ENCODE measurements at places on chromosomes 5 and 9. TPM values are rescaled to one million over a fixed set of nuclear protein-coding genes. Genes with fewer than 3 reads are reported as not detected.

Gene PCDHB12
- total RNA-seq = 5.1 TPM

Gene ANKRD34B
- not detected for total RNA-seq

GRCh38 chr9:131203431-131204218 lies 72.7 kb downstream of the FAM78A start:
- no peaks in the 10 kb centered on the region for H3K4me1 ChIP-seq
- peaks cover 52% of the 10 kb centered on the region for H3K36me3 ChIP-seq
- no peaks in the 10 kb centered on the region for H3K27me3 ChIP-seq
- DNase-seq = no peak
- no peak overlapping the region for H3K27ac ChIP-seq
- no peak overlapping the region for H3K4me3 ChIP-seq

- no peaks in the 10 kb centered on the region for H3K27me3 ChIP-seq
- no peak overlapping the region for H3K4me3 ChIP-seq
- H3K36me3 ChIP-seq = peaks cover 25% of the 10 kb centered on the region
- no peak overlapping the region for H3K27ac ChIP-seq
These were observed 80.8 kb downstream of the FAM81B start for GRCh38 chr5:95471942-95472341.

DNA sequence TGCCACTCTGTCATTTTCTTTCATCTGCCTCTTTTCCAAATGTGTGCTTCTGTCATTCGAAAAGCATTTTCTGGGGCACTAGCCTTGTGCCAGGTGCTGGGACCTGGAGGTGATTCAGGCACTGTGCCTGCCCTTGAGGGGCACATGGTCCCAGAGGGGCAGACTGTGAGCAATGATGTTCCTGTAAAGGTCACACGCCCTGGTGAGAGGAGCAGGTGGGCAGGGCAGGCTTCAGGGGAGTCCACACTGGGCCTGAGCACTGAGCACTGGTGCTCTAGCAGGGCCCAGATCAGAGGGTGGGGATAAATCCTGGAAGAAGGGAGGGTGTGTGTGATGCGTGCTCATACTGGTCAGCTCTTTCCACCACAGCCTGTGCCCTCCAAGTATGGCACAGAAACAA lies 77.8 kb downstream of the COL15A1 start:
- H3K27me3 ChIP-seq = no peaks in the 10 kb centered on the region
- H3K27ac ChIP-seq = no peak overlapping the region
- no peaks in the 10 kb centered on the region for H3K4me1 ChIP-seq
- H3K4me3 ChIP-seq = no peak overlapping the region
- no peaks in the 10 kb centered on the region for H3K36me3 ChIP-seq

DNA sequence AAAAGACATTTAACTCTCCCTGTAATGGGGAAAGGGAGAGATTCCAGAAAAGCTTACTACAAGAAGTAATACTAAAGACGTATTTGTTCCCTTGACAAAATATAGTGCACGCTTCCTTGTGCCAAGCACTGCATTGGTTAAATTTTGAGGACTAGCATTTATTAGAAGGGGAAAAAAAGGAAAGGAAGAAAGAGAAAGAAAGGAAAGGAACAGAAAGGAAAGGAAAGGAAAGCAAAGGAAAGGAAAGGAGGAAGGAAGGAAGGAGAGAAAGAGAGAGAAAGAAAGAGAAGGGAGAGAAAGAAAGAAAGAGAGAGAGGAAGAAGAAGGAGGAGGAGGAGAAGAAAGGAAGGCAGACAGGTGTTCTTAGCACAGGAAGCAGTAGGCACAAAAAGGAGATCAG lies 110.1 kb upstream of the CDH6 start:
- H3K27me3 ChIP-seq = no peaks in the 10 kb centered on the region
- H3K27ac ChIP-seq = no peak overlapping the region
- H3K4me1 ChIP-seq = no peaks in the 10 kb centered on the region

Gene C9
- not detected for total RNA-seq

DNA sequence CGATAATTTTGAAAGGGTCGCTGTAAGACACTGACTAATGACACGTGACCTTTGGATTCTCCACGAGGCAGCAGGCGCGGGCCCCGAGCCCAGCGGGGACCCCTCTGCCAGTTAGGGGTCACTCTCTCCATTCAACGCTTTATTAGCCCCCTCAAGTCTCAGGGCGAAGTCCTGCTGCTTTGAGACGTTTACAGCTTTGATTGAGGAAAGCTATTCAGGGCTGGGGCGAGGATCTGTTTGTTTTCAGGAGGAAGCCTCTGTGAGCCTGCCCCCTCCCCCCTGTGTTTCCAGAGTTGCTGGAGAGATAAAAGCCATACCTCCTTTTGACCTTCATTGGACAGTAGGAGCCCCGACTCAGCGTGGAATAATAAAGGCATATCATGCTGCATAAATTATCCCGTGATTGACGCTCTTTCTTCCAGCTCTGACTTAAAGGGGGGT lies 31.4 kb upstream of the MSX2 start:
- H3K36me3 ChIP-seq = no peaks in the 10 kb centered on the region
- H3K27ac ChIP-seq = no peak overlapping the region
- no peak for DNase-seq
- H3K4me3 ChIP-seq = no peak overlapping the region
- H3K27me3 ChIP-seq = peaks cover 66% of the 10 kb centered on the region
- no peaks in the 10 kb centered on the region for H3K4me1 ChIP-seq

Gene DBH
- not detected for total RNA-seq

Gene KIF20A
- total RNA-seq = 119 TPM

Gene IFNB1
- not detected for total RNA-seq

Gene CDX1
- not detected for total RNA-seq

Gene ECM2
- 0.22 TPM for total RNA-seq

Gene SKP1
- total RNA-seq = 409 TPM

DNA sequence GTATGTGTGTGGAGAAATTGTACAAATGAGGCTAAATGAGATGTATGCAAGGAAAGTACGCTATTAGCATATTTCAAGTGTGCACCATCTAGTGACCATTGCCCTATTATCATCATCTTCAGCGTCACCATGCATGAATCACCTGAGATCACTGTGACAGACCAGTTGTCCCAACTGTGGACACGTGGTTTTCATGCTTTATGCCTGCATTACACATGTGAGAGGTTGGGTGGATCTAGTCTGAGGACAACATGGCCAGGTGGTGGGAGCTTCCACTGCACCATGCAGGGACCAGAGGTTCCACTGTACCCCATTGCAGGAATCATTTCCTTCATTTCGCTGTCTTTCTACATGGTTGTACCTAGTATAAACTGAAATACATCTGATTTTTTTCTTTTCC lies 329.8 kb downstream of the SLIT3 start:
- H3K4me1 ChIP-seq = no peaks in the 10 kb centered on the region
- no peak overlapping the region for H3K27ac ChIP-seq
- H3K36me3 ChIP-seq = no peaks in the 10 kb centered on the region
- H3K4me3 ChIP-seq = no peak overlapping the region
- peaks cover 12% of the 10 kb centered on the region for H3K27me3 ChIP-seq

DNA sequence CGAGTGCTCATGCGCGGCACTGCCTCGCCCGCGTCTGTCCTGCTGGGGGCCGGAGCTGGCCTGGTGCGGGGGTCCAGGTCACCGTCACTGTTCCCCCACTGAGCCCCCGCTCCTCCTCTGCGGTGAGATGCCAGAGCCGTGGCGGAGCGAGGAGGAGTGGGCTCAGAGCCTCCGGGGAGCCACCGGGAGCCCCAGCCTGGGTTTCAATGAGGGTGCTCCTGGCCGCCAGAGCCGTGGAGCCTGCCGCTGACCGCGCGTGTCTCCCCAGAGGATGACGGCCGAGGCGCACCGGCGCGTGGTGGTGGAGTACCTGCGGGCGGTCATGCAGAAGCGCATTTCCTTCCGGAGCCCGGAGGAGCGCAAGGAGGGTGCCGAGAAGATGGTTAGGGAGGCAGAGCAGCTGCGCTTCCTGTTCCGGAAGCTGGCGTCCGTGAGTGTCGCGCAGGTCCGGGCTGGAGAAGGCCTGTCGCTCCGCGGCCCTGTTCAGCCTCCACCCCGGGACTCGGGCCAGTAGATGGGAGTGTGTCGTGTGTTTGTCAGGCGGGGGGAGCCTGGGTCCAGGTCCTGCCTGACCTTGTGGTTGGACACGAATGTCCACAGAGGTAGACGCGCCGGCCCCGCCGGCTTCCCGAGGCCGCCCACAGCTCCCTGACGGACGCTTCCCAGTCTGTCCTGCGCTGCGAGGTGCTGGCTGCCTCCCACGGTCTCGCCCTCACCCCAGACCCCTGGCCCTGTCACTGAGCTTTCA lies 22.0 kb downstream of the EXOC3 start:
- no peak for DNase-seq
- no peak overlapping the region for H3K27ac ChIP-seq
- no peak overlapping the region for H3K4me3 ChIP-seq
- no peaks in the 10 kb centered on the region for H3K27me3 ChIP-seq

DNA sequence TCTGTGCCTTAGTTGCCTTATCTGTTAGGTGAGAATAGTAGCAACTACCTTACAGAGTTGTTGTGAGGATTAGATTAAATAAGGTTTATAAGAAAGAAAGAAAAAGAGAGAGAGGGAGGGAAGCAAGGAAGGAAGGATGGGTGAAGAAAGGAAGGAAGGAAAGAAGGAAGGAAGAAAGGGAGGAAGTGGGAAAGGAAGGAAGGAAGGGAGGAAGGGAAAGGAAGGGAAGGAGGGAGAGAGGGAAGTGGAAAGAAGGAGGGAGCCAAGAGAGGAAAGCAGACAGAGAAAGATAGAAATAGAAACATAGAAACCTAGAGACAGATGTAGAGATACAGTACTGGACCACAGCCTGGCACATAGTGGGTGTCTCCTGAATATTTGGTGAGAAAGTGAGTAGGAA lies 207.1 kb upstream of the TRIM32 start:
- H3K27ac ChIP-seq = no peak overlapping the region
- DNase-seq = no peak
- H3K4me1 ChIP-seq = peaks cover 5% of the 10 kb centered on the region
- H3K4me3 ChIP-seq = no peak overlapping the region
- no peaks in the 10 kb centered on the region for H3K27me3 ChIP-seq

Gene ANKRD18B
- total RNA-seq = not detected

GRCh38 chr5:173901705-173902104 lies 13.6 kb downstream of the CPEB4 start:
- DNase-seq = no peak
- no peaks in the 10 kb centered on the region for H3K27me3 ChIP-seq
- H3K4me1 ChIP-seq = no peaks in the 10 kb centered on the region
- no peak overlapping the region for H3K27ac ChIP-seq

- no peak overlapping the region for H3K27ac ChIP-seq
- no peaks in the 10 kb centered on the region for H3K36me3 ChIP-seq
- H3K4me3 ChIP-seq = no peak overlapping the region
- H3K27me3 ChIP-seq = no peaks in the 10 kb centered on the region
- DNase-seq = no peak
- H3K4me1 ChIP-seq = no peaks in the 10 kb centered on the region
These were observed 246.9 kb upstream of the ADAMTS16 start for GRCh38 chr5:4893063-4893744.

Gene OSMR
- 28.6 TPM for total RNA-seq

DNA sequence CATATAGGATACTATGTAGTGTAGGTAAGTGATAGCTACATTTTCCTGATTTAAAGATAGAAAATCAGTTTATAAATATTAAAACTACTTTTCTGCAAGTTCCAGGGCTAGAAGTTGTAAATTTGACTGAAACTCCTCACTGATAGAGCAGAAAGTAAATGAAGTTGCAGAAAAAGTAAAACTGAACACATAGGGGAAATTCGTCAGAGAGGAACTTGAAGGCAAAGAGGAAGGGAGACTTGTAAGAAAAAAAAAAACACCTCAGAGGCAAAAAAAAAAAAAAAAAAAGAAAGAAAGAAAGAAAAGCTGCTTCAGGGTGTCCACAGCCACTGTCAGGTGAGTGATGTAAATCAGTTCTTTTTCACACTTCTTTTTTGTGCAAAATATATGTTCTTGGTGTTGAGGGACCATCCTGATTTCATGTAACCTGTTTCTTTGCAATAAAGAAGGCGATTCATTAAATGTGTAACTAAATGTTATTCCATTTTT lies 336.2 kb upstream of the ZNF462 start:
- H3K27me3 ChIP-seq = no peaks in the 10 kb centered on the region
- H3K36me3 ChIP-seq = no peaks in the 10 kb centered on the region
- no peaks in the 10 kb centered on the region for H3K4me1 ChIP-seq
- DNase-seq = no peak
- no peak overlapping the region for H3K4me3 ChIP-seq

DNA sequence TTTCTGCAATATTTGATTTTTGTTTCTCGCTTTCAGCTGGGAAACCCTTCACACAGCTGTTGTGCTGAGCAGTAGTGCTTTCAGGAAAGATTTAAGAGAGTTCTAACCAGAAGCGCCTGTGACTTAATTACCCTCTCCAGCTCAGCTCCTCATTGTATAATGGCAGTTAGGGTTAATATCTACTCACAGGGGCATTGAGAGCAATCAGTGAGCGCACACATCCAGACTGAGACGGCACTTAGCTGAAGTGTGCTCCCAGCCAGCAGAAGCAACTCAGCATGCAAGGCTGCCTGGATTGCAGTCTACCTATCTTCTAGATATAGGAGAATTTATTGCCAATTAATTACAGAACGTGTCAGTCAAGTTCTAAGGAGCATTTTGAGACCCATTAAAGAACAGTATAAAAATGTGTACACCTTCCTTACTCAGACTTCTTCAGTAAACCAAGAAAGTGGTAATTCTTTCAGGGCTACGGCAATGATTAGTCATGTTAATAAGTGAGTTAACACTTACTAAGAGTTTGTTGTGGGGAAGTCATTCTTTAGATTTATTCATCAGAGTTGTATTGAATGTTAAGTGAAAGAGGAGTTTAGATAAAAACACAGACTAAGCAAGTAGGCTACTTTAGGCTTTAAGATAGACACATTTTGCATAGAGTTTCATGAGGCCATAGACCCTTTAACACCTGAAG lies 111.7 kb upstream of the PCAT7 start:
- no peak overlapping the region for H3K4me3 ChIP-seq
- H3K27me3 ChIP-seq = no peaks in the 10 kb centered on the region
- H3K27ac ChIP-seq = no peak overlapping the region
- no peaks in the 10 kb centered on the region for H3K4me1 ChIP-seq

DNA sequence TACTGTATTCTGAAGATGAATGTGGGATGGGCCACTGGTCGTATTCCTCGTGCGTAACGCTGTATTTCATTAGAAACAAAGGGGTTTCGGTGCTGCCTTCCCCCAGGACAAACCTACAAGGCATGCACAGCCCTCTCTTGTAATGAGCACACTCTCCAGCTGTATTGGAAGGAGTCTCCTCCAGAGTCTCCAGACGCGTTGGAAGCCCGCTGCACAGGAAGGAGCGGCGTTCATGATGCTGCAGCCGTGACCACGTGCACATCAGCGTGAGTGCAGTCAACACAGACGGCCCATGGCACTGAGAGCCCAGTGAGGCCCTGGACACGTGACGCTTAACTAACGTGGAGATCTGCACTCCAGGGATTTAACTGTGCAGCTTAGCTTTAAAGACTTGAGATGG lies 209.0 kb upstream of the IRX1 start:
- H3K27me3 ChIP-seq = no peaks in the 10 kb centered on the region
- DNase-seq = no peak
- no peak overlapping the region for H3K27ac ChIP-seq
- H3K36me3 ChIP-seq = no peaks in the 10 kb centered on the region

DNA sequence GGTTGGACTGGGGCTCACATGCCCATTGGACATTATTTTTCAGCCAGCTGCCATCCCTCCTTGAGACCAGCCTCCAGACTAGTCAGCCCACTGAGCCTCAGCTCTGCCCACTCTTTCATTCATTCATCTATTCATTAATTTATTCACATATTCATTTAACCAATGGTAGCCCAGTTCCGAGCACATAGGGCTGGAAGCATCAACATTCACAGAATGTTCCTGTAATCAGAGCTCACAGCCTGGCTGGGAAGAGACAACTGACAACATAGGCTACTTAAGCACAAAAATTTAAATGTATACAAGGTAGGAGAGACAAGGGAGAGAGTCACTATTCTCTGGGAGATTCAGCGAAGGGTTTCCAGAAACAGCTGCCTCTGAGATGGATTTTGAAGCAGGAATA lies 17.0 kb upstream of the PBX3 start:
- H3K4me3 ChIP-seq = no peak overlapping the region
- peaks cover 33% of the 10 kb centered on the region for H3K27me3 ChIP-seq
- no peaks in the 10 kb centered on the region for H3K4me1 ChIP-seq

Gene KCTD16
- 1.1 TPM for total RNA-seq

Gene GRIN1
- total RNA-seq = 0.17 TPM

All from A673 (cell line).